ENCODE measurements at places on chromosomes 2 and 18. TPM values are rescaled to one million over a fixed set of nuclear protein-coding genes. Genes with fewer than 3 reads are reported as not detected.

The EN1 gene
- 0.17 TPM for total RNA-seq

The DOCK10 gene
- 13.8 TPM for total RNA-seq

The KIF5C gene
- 0.45 TPM for total RNA-seq

The SNTG2 gene
- not detected for total RNA-seq

The ICOS gene
- not detected for total RNA-seq

The IL36A gene
- not detected for total RNA-seq

The GRP gene
- not detected for total RNA-seq

The BCS1L gene
- total RNA-seq: 53.8 TPM

The IGFBP2 gene
- 38.7 TPM for total RNA-seq

The CD302 gene
- 5.0 TPM for total RNA-seq

The TEX44 gene
- not detected for total RNA-seq
